Right atrium auricular region (tissue), 2 donors: ENCODE measurements at places on chromosomes 7 and 10. TPM values are rescaled to one million over a fixed set of nuclear protein-coding genes. Genes with fewer than 3 reads are reported as not detected.

The SUN3 gene
- not detected for total RNA-seq

The RINT1 gene
- total RNA-seq, result 11.9 TPM

The PPP1R17 gene
- not detected for total RNA-seq

The MACROH2A2 gene
- total RNA-seq, result 17.3 TPM

The C10orf95 gene
- not detected for total RNA-seq

The ITGA8 gene
- 4.9 TPM for total RNA-seq

The HMX3 gene
- not detected for total RNA-seq

The TMEM248 gene
- total RNA-seq, result 111 TPM

The CHN2 gene
- total RNA-seq, result 6.6 TPM

- DNase-seq, result no peak
Measured at GRCh38 chr10:58064714-58065528, 202.8 kb downstream of the IPMK start.

DNA sequence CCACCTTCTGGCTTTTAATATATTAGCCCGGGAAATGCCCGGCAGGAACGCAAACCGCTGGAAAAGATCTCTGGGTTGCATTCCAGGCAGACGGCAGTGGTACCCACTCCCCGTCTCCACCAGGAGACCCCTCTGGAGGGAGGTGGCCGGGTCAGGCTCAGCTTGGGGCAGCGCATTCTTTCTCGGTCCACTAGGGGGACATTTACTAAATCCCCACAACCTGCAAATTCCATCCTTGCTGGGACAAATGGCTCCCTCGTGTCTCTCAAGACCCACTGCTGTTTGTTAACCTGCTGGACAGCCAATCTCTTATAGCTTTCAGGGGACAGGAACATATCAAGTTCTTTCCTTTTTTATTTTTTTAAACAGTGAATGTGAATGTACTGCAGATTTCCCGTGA is 45.8 kb upstream of the CARD11 start:
- no peak for DNase-seq

DNA sequence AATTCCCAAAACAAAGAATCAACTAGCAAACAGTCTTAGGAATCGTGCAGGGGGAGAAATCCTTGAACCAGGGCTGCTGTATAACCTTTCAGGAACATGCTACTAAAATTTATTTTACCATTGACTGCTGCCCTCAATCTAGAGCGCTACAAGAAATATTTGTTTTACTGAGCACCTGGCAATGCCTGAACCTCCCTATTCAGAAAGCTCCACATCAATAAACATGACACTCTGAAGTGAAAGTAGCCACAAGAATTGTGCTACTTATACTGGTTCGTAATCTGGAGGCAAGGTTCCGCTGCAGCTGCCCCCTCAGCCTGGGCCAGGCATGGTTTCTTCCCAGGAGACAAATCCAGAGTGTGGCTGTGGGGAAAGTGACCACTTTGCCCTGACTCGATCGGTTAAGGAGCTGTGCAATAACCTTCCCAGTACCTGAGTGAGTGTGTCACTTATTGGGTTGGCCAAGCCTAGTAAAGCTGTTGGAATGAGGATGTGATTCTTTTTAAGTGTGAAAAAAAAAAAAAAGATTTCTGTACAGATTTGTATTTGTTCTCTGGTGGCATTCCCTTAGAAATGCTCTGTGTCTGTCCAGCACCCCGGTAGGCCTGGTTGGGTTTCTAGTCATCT is 7.7 kb downstream of the VWA2 start:
- no peak for DNase-seq

GRCh38 chr10:77110757-77111156 is 526.9 kb downstream of the KCNMA1 start:
- DNase-seq, result no peak

DNA sequence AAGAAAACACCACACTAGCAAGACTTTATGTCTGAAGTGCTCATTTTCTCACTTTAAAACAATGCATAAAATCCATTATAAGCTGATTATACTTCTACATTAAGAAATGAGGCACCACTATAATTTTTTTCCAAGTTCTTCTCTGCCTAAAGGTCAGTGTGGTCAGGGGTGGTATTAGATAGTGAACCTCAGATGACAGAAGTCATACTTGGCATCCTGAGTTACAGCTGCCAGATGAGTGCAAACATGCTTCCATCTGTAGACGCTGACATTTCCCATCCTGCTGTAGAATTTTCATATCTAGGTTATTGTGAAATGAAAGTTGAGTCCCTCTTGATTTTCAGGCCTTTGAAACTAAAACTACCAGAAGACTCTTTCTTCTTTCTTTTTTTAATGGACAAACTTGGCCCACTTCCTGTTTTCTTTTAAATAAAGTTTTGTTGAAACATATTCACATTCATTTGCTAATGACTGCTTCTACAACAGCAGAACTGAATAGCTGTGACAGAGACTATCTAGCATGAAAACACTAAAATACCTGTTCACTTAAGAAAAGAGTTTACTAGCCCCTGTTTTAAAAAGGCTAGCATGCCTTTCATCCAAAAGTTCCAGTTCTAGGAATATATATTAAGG is 900.8 kb downstream of the XPNPEP1 start:
- DNase-seq, result no peak

- DNase-seq, result no peak
Measured at GRCh38 chr10:122282253-122282671, 11.2 kb downstream of the BTBD16 start.

DNA sequence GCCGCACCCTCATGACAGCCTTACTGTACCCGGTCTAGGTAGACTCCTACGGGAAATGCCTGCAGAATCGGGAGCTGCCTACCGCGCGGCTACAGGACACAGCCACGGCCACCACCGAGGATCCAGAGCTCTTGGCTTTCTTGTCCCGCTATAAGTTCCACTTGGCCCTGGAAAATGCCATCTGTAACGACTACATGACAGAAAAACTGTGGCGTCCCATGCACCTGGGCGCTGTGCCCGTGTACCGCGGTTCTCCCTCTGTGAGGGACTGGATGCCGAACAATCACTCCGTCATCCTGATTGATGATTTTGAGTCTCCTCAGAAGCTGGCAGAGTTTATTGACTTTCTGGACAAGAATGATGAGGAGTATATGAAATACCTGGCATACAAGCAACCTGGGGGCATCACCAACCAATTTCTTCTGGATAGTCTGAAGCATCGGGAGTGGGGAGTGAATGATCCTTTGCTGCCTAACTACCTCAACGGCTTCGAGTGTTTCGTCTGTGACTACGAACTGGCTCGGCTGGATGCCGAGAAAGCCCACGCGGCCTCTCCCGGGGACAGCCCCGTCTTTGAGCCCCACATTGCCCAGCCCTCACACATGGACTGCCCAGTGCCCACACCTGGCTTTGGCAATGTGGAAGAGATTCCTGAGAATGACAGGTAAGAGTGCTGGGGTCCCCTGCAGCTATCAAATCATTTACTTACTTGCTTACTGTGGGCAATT is 8.5 kb upstream of the CHCHD1 start:
- DNase-seq, result no peak

- no peak for DNase-seq
Measured at GRCh38 chr7:130270947-130271800, 4.5 kb downstream of the CPA2 start.

DNA sequence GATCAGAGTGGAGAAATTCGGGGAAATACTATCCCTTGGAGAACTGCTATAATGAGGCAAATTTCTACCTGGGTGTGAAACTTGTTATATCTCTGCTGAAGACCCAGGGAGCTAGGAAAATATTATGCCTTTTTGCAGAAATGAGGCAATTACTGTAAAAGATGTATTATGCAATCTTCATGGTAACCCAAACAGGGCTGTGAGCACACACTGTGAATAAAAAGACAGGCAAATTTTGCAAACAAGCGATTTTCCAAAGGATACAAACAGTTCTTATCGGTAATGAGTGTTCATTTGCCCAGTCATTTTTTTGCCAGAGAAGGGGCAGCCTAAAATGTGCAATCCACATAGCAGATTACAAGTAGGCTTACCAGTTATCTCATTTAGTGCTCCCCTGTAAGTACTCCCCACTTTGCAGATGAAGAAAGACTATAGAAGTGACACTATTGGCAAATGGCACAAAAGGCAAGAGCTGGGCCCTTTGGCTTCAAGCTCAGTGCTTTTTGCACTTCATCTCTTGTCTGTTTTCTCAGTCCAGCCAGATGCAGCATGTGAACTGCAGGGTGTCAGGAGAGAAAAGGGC is 205.8 kb downstream of the HECW1 start:
- no peak for DNase-seq

DNA sequence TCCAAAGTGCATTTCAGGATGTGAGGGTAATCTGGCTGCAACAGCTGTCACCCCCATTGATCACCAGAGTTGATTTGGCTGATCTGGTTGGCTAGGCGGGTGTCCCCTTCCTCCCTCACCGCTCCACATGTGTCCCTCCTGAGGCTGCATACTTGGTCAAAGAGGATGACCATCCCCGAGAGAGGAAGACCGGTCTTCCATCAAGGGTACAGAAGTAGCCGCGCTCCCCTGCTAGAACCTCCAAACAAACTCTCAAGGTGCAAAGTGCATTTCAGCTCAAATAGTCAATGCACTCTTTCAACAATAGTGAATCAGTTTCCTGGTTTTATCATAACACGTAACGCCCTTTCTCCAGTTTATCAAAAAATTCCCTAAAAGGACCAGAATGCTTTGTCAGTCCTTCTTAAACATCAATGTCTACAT is 44.6 kb downstream of the CARD11 start:
- DNase-seq, result no peak

- no peak for DNase-seq
Measured at GRCh38 chr10:93589648-93590562, 11.1 kb downstream of the RBP4 start.

GRCh38 chr7:27808626-27809025 is 68.7 kb downstream of the TAX1BP1 start:
- DNase-seq, result no peak

- DNase-seq, result peak; percentile 90
Measured at GRCh38 chr7:44637788-44638594, 31.6 kb downstream of the OGDH start.

DNA sequence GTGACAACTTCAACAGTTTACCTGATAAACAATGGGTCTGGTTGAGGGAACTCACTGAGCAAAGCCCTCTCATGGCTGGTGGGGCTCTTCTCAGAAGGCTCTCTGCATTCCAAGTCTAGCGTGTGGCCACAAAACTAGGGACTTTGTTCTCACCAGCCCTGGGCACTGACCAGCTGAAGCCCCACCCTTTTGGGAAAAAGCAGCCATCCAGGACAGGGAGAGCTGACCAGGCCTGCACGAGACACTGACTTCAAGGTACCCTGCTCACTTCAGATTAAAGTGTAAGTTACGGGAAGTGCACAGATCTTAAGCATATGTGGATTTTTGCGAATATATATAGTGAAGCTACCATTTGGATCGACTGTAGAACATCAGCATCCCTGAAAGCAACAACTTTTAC is 67.4 kb upstream of the LRRC4 start:
- no peak for DNase-seq

DNA sequence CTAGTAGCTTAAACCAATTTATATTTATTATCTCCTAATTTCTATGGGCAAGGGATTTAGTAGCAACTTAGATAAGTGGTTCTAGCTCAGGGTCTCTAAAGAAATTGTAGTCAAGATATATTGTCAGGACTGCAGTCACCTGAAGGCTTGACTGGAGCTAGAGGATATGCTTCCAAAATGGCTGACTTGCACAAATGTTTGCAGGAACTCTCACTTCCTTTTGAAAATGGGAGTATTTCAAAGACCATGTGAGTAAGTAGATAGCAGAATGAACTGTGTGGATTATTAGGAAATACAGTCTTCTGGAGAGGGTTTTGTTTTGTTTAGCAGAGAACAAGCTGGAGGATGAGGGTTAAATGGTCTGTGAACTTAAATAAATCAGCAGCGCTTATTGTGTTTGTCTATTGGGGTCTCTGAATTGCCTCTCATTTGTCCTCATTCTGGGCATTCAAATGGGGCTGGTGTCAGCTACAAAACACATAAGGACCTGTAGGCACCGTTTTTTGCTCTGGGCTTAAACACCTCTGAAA is 524.6 kb downstream of the LRMDA start:
- DNase-seq, result no peak

DNA sequence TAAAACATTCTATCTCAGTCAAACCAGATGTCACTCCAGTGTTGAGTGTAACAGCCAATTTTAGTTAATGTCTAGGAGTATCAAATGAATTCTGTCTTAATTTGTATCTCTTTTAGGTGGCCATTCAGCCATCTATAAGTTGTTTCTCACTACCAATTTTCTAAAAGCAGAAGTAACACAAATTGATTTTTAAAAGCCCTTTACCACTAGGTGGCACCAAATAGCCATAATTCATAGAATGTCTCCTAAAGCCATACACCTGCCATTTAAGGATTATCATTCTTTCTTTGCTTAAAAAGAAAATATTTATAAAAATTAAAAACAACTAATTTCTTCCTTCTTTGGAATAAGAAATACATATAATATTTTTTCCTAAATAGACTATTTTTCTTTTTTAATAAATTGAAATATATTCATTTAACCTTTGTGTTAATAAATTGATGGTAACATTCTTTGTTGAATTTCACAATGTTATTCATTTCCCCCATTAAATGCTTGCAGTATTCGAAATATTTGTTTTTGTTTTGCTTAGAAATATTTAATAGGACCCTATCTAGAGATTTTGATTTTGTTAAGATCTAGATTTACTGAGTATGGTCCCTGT is 107.8 kb upstream of the PPP1R3A start:
- DNase-seq, result no peak

DNA sequence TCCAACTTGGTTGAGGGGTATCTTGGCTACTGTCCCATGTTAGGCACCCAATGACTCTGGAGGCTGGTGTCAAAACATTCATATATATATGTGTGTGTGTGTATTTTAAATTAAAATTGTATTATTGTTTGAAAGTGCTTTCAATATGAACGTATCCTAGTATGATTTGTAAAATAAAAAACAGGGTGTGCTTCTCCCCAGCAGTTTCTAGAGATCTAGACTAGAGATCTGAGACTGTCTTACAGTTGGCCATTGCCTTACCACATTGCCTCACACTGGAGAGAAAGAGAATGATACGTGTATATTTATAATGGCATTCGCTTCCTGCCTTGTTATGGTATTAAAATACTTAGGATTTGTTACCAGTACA is 1.2 kb downstream of the BAG3 start:
- DNase-seq, result no peak

- DNase-seq, result no peak
Measured at GRCh38 chr7:93046641-93047040, 71.1 kb downstream of the SAMD9 start.

DNA sequence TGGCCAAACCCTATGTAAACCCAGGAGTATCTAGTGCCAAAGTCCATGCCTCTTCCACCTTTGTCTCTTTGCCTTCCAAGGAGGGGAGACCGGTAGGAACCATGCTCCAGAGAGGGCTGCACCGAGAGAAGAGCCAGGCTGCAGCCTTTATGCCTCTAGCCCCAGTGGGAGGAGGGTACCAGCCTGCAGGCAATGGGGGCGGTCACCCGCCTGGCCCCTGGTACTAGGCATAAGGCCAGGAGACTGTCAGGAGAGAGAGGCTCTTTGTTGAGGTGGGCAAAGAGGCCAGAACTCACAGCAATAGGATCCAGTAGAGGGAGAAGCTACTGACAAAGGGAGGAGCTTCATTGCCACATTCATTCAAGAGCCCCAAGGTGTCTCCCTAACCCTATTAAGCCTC is 146.6 kb upstream of the PDE1C start:
- no peak for DNase-seq

GRCh38 chr7:114217026-114217806 is 197.4 kb upstream of the FOXP2 start:
- no peak for DNase-seq

- no peak for DNase-seq
Measured at GRCh38 chr7:21923658-21924057, 22.0 kb downstream of the CDCA7L start.
